Myocyte (in vitro differentiated cells): ENCODE measurements at places on chromosomes 7 and 10. TPM values are rescaled to one million over a fixed set of nuclear protein-coding genes. Genes with fewer than 3 reads are reported as not detected.

Gene LRWD1
- 41.3 and 52.0 TPM in 2 replicates for total RNA-seq

Gene NUTM2E
- total RNA-seq: 0.21 TPM in 1 of 2 replicates, not detected in the other

Gene TBX20
- total RNA-seq: not detected in 2 replicates

Gene SEMA4G
- total RNA-seq: 0.72 and 2.5 TPM in 2 replicates

Gene NPC1L1
- not detected in 2 replicates for total RNA-seq

Gene COL17A1
- total RNA-seq: 0.03 and 0.16 TPM in 2 replicates

Gene FEZF1
- total RNA-seq: not detected in 2 replicates

Gene CCL24
- total RNA-seq: 0.72 TPM in 1 of 2 replicates, not detected in the other

Gene SFRP4
- 5.9 and 7.5 TPM in 2 replicates for total RNA-seq

Gene WDFY4
- 0.03 TPM in 1 of 2 replicates, not detected in the other for total RNA-seq

Gene C10orf62
- 0.62 TPM in 1 of 2 replicates, not detected in the other for total RNA-seq

Gene AKR1C4
- not detected in 2 replicates for total RNA-seq

Gene PRRT4
- 4.2 and 7.3 TPM in 2 replicates for total RNA-seq

Gene IFIT2
- total RNA-seq: 4.5 and 7.1 TPM in 2 replicates

Gene ITGB8
- 19.7 and 23.6 TPM in 2 replicates for total RNA-seq

Gene TECTB
- 0.05 TPM in 1 of 2 replicates, not detected in the other for total RNA-seq

Gene C10orf53
- total RNA-seq: not detected in 2 replicates

Gene IQUB
- total RNA-seq: 0.99 and 1.1 TPM in 2 replicates

Gene CNTNAP2
- not detected in 2 replicates for total RNA-seq

Gene ZNF488
- 0.19 and 0.31 TPM in 2 replicates for total RNA-seq

Gene PNPLA8
- total RNA-seq: 50.1 and 58.5 TPM in 2 replicates

Gene FXYD4
- 1.8 and 6.1 TPM in 2 replicates for total RNA-seq

Gene SLC12A9
- total RNA-seq: 13.4 and 23.8 TPM in 2 replicates

Gene ERVW-1
- total RNA-seq: not detected in 2 replicates

Gene ENTPD1
- total RNA-seq: 0.21 and 1.0 TPM in 2 replicates

Gene RPA3
- total RNA-seq: 16.9 and 17.7 TPM in 2 replicates

Gene SRRM3
- total RNA-seq: 2.8 TPM in 2 replicates

Gene GNGT1
- total RNA-seq: 1.3 TPM in 1 of 2 replicates, not detected in the other

Gene C10orf143
- 0.52 and 0.96 TPM in 2 replicates for total RNA-seq

Gene ADRA2A
- 0.31 and 1.3 TPM in 2 replicates for total RNA-seq

Gene PANK1
- 11.3 and 21.9 TPM in 2 replicates for total RNA-seq

Gene UCN3
- not detected in 2 replicates for total RNA-seq

Gene ANKRD7
- total RNA-seq: 2.8 and 3.4 TPM in 2 replicates

Gene UTF1
- not detected in 2 replicates for total RNA-seq

Gene HMX2
- not detected in 2 replicates for total RNA-seq

Gene ZNF518A
- 15.4 and 15.9 TPM in 2 replicates for total RNA-seq

Gene URGCP
- total RNA-seq: 33.8 and 41.6 TPM in 2 replicates

Gene GPR158
- total RNA-seq: 1.8 and 2.2 TPM in 2 replicates

Gene TRUB1
- total RNA-seq: 45.3 and 47.0 TPM in 2 replicates

Gene EGR2
- total RNA-seq: 2.3 and 5.3 TPM in 2 replicates

Gene BRAT1
- total RNA-seq: 43.1 and 54.9 TPM in 2 replicates

Gene FRA10AC1
- total RNA-seq: 10.5 and 13.6 TPM in 2 replicates

Gene IFIT1B
- total RNA-seq: not detected in 2 replicates

Gene GPRIN2
- total RNA-seq: not detected in 2 replicates

Gene ZNF736
- 7.6 and 10.2 TPM in 2 replicates for total RNA-seq

Gene SLC16A9
- total RNA-seq: 0.88 and 2.1 TPM in 2 replicates

Gene CALHM1
- total RNA-seq: 0.31 TPM in 1 of 2 replicates, not detected in the other
